Epithelial cell of prostate (primary cell): ENCODE measurements at places on chromosomes 11 and 22.

DNA sequence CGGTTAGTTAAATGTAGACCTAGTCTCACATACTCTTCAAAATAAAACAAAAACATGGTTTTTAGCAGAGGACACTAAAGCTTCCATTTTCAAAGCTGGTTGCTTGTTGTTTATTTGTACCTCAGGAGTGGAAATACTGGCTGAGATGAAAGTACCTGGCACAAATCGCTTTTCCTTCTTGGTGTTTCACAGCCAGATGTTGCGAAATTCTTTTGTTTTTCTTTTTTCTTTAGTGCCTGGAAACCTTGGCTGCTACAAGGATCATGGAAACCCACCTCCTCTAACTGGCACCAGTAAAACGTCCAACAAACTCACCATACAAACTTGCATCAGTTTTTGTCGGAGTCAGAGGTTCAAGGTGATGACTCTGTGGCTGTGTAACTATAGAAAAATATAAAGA is 48.3 kb downstream of the KREMEN1 start:
- DNase-seq = no peak

- DNase-seq = peak; percentile 37
Observed at GRCh38 chr11:120334894-120335462, 1.2 kb upstream of the ARHGEF12 start.

DNA sequence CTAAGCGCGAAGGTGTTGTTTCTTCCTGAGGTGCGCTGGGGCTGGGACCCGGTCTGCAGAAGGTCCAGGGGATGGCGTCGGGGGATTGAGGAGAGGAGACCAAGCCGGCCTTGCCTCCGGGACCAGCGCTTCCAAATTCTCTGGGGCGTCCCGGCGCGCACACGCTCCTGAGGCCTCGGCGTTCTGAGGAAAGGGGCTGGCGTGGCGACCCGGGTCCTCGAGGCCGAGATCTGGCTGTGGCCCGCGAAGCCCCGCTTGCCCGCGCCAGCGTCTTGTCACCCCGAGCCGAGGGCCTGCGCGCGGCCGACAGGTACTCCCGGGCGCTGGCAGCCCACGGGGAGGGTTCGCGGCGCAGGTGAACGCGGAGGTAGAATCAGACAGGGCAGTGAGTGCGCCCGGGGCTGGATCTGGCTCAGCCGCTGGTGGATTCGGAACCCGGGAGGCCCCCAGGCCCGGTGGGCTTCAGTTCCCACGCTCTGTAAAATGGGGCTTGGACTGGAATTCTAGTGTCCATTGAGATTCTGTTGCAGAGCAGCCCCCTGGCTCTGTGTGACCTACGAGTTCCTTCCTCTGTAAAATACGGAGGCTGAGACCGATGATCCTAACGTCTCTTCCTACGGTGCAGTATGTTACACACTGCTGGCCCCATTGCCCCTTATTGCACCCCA is 14.7 kb downstream of the SSH3 start:
- no peak for DNase-seq

GRCh38 chr11:128365044-128365443 is 222.3 kb downstream of the ETS1 start:
- no peak for DNase-seq

DNA sequence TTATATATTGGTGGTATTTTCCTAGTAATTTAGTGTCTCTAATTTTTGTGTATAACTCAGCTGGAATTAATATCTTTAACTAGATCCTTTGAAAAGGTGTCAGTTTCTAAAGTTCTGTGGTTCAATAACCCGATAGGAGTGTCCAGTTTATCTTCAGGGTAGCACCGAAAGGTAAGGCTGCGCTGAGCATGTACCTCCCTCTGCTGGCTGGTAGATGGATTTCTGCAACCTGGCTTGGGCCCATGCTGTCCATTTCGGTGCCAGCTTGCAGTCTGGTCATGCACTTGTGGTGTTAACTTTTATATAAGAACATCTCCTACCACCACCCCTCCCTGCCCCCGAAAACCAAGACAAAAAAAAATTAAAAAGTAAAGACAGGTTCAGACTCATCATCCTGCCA is 24.7 kb downstream of the EXT2 start:
- no peak for DNase-seq

GRCh38 chr11:90874986-90875385 is 652.1 kb upstream of the CHORDC1 start:
- DNase-seq = peak; percentile 66

- DNase-seq = no peak
Observed at GRCh38 chr22:34045311-34045710, 125.0 kb upstream of the LARGE1 start.

GRCh38 chr22:38427940-38428339 is 27.1 kb downstream of the KCNJ4 start:
- no peak for DNase-seq

- no peak for DNase-seq
Observed at GRCh38 chr22:42777126-42777525, 56.5 kb upstream of the A4GALT start.

- DNase-seq = no peak
Observed at GRCh38 chr11:72234514-72234830, 9.5 kb downstream of the PHOX2A start.

- DNase-seq = peak; percentile 16
Observed at GRCh38 chr11:123174196-123175183, 20.6 kb downstream of the CLMP start.

DNA sequence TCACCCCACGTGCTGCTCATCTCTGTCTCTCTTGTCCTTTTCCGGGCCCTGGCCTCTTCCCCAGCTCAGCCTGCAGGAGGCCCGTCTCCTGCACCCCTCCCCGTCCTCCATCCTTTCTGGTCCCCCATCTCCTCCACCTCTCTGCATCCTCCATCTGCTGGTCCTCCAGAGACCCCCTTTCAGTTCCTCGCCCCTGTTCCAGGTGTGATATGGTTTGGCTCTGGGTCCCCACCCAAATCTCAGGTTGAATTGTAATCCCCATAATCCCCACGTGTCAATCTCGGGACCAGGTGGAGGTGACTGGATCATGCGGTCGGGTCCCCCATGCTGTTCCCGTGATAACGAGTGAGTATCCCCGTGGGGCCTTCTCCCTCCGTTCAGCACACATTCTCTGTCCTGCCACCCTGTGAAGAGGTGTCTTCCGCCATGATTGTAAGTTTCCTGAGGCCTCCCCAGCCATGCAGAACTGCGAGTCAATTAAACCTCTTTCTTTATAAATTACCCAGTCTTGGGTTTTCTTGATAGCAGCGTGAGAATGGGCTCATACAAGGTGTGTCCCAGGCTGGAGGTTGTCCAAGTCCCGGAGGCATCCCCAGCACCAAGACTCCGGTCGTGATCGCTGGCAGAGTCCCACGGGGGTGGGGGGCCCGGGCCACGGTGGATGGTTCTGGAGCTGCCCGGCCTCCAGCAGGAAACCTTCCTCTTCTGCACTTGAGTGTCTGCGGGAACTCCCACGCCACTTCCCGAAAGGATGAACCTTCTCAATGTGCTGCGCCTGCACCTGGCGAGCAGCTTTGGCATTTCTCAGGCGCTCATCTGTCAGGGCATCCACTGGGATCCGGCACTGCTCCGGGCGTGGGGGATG is 29.0 kb upstream of the TOLLIP start:
- no peak for DNase-seq

GRCh38 chr11:2540992-2541680 is 96.3 kb downstream of the KCNQ1 start:
- no peak for DNase-seq

- DNase-seq = no peak
Observed at GRCh38 chr22:32660292-32660691, 141.2 kb upstream of the TIMP3 start.

DNA sequence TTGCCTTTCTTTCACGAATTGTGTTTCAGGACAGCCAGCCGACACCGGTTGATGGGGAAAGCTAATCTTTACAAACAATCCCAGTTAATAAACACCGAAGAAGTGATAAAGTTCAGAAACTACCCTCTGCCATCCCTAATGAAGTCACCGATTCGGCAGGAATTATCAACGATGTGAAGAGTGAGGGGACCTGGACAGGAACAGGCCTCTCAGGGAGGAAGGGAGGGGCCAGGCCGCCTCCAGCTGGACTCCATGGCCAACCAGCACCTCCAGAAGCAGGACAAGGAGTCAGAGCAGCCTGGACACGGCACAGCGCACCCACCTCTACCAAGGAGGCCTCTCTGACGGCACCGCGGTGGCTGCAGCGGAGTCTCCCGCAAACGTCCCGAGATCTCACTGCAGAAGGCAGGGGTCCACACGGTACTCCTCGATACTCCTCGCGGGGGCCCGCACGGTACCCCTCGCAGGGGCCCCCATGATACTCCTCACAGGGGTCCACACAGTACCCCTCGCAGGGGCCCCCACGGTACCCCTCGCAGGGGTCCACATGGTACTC is 3.9 kb downstream of the TOLLIP start:
- DNase-seq = no peak

- DNase-seq = no peak
Observed at GRCh38 chr11:11215944-11216343, 137.1 kb downstream of the CSNK2A3 start.

GRCh38 chr22:49462795-49463194 is 364.9 kb downstream of the BRD1 start:
- no peak for DNase-seq

DNA sequence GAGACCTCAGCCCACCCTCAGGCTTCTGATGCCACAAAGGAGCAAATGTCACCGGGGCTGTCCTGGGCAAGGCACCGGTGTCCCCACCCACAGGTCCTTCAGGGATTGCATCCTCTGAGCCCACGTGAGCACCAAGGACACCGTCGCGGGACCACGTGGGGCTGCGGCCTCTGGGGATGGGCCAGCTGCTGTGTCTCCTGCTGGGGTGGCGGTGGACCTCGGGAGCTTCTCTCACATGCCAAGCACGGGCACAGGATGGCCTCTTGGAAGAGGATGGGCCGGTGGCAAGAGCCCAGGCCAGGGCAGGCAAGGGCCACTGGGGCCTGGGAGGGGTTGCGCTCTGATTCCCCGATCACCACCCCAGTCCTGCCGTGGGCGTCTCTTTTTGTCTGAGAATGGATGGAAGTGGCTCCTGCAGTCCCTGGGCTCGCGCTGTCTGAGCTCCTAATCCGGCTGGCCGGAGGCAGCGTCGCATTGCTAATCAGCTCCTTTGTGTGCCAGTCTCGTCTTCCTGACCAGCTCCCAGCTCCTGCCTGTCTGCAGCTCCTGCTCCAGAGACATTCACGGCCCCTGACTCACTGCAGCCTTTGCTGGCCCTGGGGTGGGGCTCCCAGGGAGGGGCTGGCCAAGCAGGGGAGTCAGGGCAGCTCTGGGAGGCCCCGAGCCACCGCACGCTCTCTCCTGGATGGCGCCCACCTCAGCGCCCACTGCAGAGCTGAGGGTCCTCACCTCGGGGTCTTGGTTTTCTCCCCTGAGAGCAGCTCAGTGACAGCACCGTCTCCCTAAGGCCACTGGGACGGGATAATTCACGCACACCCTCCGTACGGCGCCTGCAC is 146.7 kb downstream of the CTTN start:
- no peak for DNase-seq

DNA sequence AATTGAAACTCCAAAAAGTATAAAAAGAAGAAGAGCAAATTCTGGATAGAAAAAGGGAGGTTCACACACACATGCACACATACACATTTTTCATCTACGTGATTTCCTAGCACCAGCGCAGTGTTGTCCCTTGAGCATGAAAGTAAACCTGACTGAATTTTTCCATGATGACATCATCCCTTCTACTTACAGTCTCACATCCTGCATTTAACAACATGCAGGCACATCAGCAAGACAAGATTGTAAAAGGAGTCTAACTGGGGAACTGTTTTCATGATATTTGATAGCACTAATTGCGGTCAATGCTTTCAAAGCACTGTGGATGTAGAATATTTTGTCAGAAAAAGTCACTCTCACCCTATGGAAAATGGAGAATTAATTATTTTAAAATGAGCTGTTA is 36.6 kb downstream of the GAS2 start:
- peak; percentile 60 for DNase-seq

- no peak for DNase-seq
Observed at GRCh38 chr11:60910711-60911380, 3.1 kb upstream of the TMEM109 start.

- no peak for DNase-seq
Observed at GRCh38 chr11:59773083-59773440, 17.9 kb downstream of the STX3 start.

DNA sequence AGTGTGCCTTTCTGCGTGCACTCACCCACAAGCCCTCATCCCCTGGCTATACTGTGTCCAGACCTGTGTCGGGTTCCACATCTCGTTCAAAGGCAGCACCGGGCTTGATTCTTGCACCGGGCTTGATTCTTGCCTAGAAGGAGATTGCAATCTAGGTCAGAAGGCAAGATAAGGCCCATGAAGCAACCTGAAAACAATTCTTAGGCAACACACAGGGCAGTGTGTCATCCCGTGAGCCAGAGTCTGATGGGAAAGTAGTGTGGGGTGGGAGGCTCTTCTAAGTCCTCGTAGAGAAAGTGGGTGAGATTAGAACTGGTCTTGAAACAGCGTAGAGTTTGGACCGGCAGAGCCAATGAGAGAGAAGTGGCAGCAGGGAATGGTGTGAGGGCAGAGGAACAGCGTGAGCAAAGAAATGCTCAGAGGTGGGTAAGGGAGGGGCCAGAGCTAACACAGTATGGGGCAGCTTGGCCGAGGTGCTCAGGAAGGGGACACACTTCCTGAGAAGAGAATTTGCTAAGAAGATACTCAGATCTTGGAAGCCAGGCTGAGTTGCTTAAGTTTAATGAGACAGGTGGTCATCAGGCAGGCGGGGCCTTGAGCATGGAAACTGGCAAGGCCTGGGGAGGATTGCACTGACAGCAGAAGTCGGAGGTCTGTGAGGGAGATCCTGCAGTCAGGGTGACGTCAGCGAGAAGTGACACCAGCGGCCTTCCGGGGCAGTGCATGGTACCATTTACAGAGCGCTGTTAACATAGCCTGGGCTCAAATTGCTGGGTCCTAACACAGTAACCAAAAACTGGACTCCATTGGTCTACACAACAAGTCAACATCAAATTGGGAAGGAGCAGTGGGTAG is 40.7 kb upstream of the DKK3 start:
- DNase-seq = no peak

- DNase-seq = no peak
Observed at GRCh38 chr11:32008880-32009551, 81.9 kb upstream of the RCN1 start.

GRCh38 chr22:33853200-33854097 is 66.8 kb downstream of the LARGE1 start:
- DNase-seq = peak; percentile 8

GRCh38 chr11:16773981-16774935 is 35.8 kb downstream of the C11orf58 start:
- no peak for DNase-seq
